Central memory CD4-positive, alpha-beta T cell (primary cell): ENCODE measurements at places on chromosomes 5 and 9.

- DNase-seq, result no peak
Observed at GRCh38 chr9:95363051-95363841, 45.7 kb upstream of the FANCC start.

- DNase-seq, result no peak
Observed at GRCh38 chr9:73093740-73094379, 57.8 kb upstream of the ANXA1 start.

DNA sequence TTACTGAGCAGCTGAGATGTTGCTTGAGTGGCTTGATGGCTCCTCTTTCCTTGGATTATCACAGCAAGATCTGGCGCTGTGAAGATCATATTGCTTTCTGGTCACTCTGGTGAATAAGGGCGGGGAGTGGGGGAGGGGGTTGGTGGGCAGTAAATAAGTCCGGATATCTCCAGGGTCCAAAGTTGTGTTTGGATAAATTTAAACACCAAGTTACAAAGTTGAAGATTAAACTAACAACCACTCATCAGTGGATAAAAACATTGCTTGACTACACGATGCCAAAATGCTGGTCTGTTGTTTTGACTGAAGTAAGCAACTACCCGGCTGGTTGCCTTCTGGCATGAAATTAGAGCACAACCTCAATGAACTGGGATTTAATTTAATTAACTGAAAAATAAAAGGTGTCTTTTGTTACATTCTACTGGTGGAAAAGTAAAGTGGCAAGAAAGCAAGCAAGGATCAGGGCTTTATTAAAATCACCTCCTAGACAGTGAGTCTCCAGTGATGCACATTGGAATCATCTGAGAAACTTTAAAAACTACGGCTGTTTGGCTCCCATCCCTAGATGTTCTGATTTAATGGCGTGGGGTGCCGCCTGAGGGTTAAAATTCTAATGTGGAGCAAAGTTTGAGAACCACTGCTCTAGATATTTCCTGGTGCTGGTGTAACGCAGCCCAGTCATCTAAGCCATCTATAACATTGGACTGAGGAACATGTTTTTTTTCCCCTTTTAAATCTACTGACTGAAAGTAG is 86.7 kb upstream of the AGXT2 start:
- DNase-seq, result no peak

GRCh38 chr5:103394676-103395075 is 136.1 kb downstream of the MACIR start:
- no peak for DNase-seq

- no peak for DNase-seq
Observed at GRCh38 chr5:154199671-154200220, 9.2 kb downstream of the GALNT10 start.

DNA sequence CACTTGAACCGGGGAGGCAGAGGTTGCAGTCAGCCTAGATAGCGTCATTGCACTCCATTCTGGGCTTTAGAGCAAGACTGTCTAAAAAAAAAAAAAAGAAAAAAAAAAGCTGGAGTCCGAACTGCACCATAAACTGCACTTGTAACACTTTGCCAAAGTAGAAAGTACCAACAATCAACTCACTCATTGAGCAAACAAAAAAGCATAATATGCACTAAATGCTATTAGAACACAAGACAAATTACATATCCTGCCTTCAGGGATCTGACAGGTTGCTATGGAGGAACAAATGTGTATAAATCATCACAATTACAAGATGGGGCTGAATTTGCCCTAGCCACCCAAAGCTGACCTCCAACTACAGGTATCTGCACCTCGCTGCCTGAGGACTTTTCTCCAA is 27.9 kb downstream of the GNAQ start:
- no peak for DNase-seq

DNA sequence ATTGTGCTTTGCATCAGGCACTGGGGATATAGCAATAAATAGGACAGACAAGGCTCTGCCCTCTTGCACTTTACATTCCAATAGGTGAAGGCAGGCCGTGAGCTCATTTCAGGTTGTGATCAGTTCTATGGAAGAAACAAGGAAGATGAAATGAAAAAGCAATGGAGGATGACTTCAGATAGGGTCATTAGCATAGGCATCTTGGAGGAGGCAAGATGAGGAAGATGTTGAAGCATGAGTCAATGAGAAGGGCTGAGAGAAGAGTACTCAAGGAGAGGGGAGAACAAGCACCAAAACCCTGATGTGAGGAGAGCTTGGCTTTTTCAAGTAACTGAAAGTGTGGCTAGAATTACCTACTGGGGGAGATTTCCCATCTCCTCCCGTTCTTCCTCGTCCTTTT is 5.0 kb upstream of the SPARC start:
- DNase-seq, result no peak

GRCh38 chr5:101424530-101425175 is 521.6 kb upstream of the ST8SIA4 start:
- no peak for DNase-seq

DNA sequence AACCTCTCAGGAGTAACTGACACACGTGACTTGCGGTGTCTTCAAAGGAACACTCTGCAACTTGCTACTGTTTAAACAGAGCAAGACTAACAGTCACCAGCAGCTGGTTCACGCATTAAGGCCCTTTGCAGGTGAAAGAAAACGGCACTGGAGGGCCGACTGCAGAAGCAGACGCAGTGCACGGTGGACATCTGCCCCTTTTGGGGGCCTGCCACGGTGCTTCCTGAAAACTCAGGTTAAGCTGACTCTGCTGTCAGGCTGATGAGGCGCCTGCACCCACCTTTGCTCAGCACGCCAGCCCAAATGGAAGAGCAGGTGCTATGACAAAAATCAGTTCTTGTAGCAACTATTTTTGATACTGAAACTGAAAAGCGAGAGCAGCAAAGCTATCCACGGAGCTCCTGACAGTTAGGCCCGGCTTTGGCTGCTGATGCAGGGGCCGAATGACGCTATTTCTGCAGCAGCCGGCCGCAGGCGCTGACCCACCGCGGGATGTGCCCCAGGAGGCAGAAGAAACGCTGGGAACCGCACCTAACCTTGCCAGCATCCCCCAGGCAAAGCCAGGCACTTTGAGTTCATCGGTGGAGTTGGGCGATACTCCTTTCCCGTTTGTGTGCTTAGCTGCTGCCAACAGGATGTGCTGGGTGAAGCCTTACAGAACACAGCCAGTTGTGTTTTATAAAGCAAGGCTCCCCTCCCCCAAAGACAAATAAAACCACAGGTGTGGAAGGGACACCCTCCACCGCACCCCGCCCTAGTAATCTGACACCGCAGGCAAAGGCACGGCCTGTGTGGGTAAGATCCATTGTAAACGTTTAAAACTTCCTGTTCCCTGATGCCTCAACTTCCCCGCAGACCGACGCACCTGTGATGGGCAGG is 21.1 kb upstream of the TERT start:
- peak; percentile 77 for DNase-seq

DNA sequence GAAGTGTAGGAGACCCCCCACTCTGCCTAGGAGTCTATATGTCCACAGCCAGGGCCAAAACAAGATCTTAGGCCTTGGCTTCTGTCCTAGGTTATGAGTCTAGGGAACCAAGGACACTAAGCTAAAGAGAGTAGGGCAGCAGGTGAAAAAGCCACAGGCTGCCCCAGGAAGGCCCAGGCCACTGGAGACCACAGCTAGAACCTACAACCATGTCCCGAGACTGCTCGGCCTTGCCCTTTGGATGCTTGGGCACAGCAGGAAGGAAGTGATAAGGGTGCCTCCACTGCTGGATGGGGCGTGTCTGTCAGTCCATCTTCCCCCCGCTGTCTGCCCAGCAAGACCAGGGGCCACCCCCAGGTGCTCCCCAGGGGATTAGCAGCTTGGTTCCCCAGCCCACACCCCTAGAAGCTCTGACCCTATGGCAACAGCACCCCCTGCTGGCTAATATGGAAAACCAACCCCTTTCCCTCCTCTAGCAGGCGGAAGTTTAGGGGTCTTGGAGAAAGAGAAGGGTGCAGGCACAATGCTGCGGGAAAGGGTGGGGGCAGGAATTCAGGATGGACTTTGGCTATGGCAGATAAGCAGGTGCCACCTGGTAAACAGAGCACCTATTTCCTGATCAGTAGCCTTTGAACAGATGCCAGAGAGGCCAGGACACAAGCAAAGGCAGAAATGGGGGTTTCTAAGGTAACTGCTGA is 10.5 kb upstream of the IRF1 start:
- DNase-seq, result peak; percentile 72

GRCh38 chr5:15718421-15719179 is 218.6 kb downstream of the FBXL7 start:
- no peak for DNase-seq

DNA sequence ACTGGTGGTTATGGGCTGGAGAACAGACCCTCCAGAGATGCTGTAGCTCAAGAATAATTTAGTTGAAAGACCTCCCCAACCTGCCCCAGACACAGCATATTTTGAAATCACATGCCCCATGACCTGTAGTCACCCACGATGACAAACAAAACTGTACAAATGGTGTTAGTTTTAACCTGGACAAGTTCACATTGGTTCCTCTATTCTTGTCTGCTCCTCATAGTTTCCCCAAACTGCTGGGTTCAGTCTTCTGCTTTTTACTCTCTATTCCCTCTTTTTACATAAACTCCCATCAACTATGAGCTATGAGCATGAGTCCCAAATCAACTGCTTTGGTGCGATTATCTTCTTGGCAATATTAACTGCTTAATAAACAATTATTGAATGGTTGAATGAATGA is 365.3 kb upstream of the CLINT1 start:
- no peak for DNase-seq

DNA sequence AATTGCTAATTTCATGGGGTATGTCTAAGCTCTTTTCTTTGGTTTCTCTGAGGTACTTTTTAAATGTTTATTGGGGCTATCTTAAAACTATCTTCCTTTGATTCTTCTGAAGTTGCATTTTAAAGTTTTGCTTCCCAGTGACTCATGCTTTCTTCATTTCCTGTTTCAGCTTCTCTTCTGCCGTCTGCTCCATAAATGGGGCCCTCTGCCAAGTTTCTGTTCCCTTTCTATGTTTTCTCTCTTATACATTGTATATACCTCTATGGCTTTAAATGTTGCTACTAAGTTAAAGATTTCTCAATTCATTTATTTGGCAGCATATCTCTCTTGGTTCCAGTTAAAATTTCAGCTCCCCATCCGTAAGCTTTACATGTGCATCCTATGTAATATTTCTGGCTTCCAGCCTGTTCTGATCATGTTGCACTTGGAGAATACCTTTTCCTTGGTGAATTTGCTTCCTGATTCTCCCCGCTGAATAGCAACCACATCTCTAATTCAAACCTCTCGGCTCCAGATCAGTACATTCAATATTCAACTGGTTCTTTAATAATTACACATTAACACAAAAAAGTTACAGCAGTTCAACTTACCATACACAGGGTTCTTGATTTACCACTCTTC is 125.3 kb downstream of the ST8SIA4 start:
- DNase-seq, result no peak

GRCh38 chr5:146394486-146394885 is 52.6 kb upstream of the TCERG1 start:
- no peak for DNase-seq

DNA sequence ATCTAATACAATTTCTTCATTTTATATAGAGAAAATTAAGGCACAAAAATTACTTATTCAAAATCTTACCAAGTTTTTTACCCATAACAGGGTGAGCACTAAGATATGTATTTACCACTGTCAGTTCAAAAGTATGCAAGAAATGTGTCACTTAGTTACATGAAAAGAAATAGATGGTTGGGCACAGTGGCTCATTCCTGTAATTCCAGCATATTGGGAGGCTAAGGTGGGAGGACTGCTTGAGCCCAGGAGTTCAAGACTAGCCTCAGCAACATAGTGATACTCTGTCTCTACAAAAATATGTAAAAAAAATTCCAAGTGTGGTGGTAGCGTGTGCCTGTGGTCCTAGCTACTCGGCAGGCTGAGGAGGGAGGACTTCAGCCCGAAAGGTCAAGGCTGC is 19.4 kb downstream of the YIPF5 start:
- DNase-seq, result no peak

GRCh38 chr9:5764130-5764868 is 68.6 kb downstream of the ERMP1 start:
- no peak for DNase-seq

GRCh38 chr5:60633341-60633740 is 66.6 kb downstream of the DEPDC1B start:
- no peak for DNase-seq

- DNase-seq, result peak; percentile 32
Observed at GRCh38 chr5:55324815-55325418, 17.1 kb downstream of the MTREX start.

- DNase-seq, result no peak
Observed at GRCh38 chr9:117084221-117084620, 330.6 kb downstream of the ASTN2 start.
